HFFc6 (cell line): ENCODE measurements at places on chromosomes 7 and 10. TPM values are rescaled to one million over a fixed set of nuclear protein-coding genes. Genes with fewer than 3 reads are reported as not detected.
A peak's percentile ranks its signal among the peaks of the same experiment; 100 is the strongest.

SUN3 gene
- 1.6 TPM in 1 of 3 replicates, not detected in the others for total RNA-seq

OR9A2 gene
- total RNA-seq, result not detected in 3 replicates

UTF1 gene
- total RNA-seq, result not detected in 3 replicates

ANKRD7 gene
- 0.30 to 0.35 TPM in 2 of 3 replicates, not detected in the other for total RNA-seq

LEP gene
- total RNA-seq, result not detected in 3 replicates

NEBL gene
- not detected in 3 replicates for total RNA-seq

PLEKHS1 gene
- total RNA-seq, result 0.12 TPM in 1 of 3 replicates, not detected in the others

CRYGN gene
- total RNA-seq, result not detected in 3 replicates

DNA sequence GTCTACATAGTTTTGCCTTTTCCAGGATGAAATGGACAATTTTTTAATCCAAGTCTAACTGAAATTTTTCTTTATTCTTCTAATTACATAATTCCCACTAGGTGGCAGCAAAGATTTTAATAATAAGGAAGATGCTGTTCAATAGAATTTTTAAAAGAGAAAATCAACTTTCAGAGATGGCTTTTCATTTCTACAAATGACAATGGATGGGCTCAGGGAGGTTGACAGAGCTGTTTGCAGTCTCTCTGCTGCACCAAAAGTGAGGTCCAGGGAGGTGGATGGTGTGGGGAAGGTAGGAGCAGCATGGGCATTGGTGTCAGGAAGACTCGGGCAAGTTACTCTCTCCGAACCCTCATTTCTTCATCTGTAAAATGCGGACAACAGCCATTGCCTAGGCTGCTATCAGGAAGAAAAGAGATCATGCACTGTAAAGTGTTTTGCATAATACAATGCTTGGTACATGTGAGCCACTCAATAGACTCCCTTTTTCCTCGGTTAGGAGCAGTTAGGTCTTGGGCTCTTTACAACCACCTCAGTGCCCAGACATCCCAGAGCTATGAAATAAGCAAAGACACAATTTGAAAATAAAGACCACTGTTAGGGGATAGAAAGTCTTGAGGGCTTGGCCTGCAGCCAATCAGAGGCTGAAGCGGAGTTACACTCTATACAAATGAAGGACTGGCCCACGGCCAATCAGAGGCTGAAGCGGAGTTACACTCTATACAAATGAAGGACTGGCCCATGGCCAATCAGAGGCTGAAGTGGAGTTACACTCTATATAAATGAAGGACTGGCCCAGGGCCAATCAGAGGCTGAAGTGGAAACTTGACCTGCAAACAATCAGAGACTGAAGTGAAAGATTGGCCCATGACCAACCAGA, 107.1 kb downstream of the ABLIM1 start:
- peaks cover 7% of the 10 kb centered on the region for H3K4me1 ChIP-seq
- DNase-seq, result peak; percentile 39
- H3K27me3 ChIP-seq, result peaks cover 4% of the 10 kb centered on the region; the same call in 1 of the 2 replicates
- H3K4me3 ChIP-seq, result no peak overlapping the region; the same call in 1 of the 2 replicates

DNA sequence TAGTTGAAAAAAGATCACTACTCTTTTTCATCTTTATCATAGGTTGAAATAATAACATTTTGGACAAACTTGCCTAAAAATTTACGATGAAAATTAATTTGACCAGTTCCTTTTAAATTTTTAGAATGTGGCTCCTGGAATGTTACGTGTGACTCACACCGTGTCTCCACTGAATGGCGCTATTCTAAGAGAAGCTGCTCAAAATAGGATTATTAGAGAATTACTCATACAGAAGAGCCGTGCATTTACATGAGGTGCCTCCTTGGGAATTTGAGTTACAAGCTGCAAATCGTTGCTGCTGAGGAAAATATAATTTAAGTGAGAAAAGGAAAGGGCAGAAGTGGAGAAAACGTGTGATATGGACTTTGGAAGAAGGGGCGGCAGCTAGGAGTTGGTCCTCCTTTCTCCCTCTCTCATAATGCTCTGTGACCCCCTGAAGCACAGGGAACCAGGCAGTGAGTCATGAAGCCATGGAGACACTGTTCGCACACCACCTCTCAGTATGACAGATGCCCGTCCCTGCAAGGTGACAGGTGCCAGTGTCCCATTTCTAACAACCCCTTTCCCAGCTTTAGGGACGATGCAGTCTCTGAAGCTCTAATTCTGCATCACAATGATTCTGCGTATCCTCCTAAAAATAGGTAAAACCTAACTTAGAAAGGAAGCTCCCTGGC, 323.2 kb upstream of the COBL start:
- no peaks in the 10 kb centered on the region; the same call in 1 of the 2 replicates for H3K36me3 ChIP-seq
- H3K27ac ChIP-seq, result no peak overlapping the region
- peaks cover 2% of the 10 kb centered on the region; the same call in 1 of the 2 replicates for H3K27me3 ChIP-seq
- H3K4me1 ChIP-seq, result no peaks in the 10 kb centered on the region
- no peak overlapping the region for H3K4me3 ChIP-seq

DNA sequence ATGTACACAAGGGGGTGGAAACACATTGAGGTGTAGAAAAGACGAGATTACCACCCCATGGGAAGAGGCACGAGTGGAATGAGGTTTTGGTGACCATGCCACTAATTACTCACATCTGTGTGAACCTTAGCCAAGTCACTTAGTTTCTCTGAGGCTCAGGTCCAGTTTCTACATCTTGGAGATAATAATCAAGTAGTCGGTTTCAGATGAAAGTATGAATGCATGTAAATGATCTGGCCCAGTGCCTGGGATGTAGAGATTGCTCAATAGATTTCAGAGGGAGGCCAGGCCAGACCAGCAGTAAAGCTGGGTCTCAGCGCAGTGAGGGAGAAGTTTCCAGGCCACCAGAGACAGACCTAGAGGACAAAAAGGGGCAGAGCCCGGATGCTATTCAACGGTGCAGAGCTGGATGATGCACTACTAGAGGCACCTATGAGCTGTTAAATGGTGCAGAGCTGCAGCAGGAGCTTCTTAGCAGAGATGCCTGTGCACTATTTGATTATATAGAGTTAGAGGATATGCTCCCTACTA, 725.1 kb downstream of the GRID1 start:
- H3K4me1 ChIP-seq, result no peaks in the 10 kb centered on the region; the same call in 1 of the 2 replicates
- H3K36me3 ChIP-seq, result peaks cover 3% of the 10 kb centered on the region; the same call in 1 of the 2 replicates
- H3K27ac ChIP-seq, result no peak overlapping the region

DNA sequence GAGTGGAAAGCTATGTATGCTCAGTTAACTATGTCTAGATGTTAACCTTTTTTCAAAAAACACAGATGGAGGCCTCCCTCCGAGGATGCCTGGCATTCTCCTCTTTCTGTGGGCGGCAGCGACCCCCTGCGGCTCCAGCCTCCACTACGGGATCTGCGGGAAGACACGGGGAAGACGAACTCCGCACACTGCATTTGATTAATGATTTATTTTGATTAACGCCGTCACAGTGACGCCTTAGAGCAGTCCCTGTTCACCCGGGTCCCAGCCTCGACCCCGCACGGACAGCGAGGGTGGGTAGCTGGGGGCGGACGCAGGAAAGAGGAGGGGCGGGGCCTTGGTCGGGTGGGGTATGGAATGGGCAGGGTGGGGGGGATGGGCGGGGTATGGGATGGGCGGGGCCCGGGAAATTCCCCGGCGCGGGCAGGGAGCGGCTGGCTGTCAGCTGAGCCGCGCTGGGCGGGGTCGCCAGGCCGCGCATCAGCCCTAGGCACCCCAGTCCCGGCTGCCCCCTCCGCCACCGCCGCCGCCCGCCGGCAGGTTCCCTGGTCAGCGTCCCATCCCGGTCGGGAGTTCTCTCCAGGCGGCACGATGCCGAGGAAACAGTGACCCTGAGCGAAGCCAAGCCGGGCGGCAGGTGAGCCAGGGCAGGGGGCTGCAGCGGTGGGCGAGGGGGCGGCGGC, at the start of gene OPTN:
TSS of gene OPTN (plus strand) at position 498 of the 683 bp plus-strand sequence. CDS start 8,960 bp downstream, outside the sequence.
- peaks cover 44% of the 10 kb centered on the region for H3K4me1 ChIP-seq
- H3K27me3 ChIP-seq, result peaks cover 6% of the 10 kb centered on the region
- peak within 1 kb of the TSS; percentile 88 for H3K27ac ChIP-seq
- peak within 1 kb of the TSS; percentile 94 for H3K4me3 ChIP-seq
- DNase-seq, result peak; percentile 80

- H3K27ac ChIP-seq, result no peak overlapping the region
- peaks cover 27% of the 10 kb centered on the region for H3K36me3 ChIP-seq
- H3K4me3 ChIP-seq, result no peak overlapping the region
- no peak for DNase-seq
These were observed 6.9 kb downstream of the STN1 start for GRCh38 chr10:103911021-103911459.

GRCh38 chr7:16299853-16300252, 121.5 kb downstream of the CRPPA start:
- DNase-seq, result no peak
- no peaks in the 10 kb centered on the region for H3K36me3 ChIP-seq
- no peak overlapping the region for H3K27ac ChIP-seq
- H3K4me1 ChIP-seq, result no peaks in the 10 kb centered on the region
- H3K4me3 ChIP-seq, result no peak overlapping the region
- no peaks in the 10 kb centered on the region for H3K27me3 ChIP-seq

GRCh38 chr10:126736727-126737126, 66.2 kb upstream of the C10orf90 start:
- H3K4me1 ChIP-seq, result no peaks in the 10 kb centered on the region
- H3K27me3 ChIP-seq, result no peaks in the 10 kb centered on the region
- H3K36me3 ChIP-seq, result no peaks in the 10 kb centered on the region
- no peak overlapping the region for H3K4me3 ChIP-seq

- H3K27me3 ChIP-seq, result no peaks in the 10 kb centered on the region; the same call in 1 of the 2 replicates
- H3K36me3 ChIP-seq, result no peaks in the 10 kb centered on the region
- no peaks in the 10 kb centered on the region for H3K4me1 ChIP-seq
- DNase-seq, result no peak
- no peak overlapping the region for H3K27ac ChIP-seq
These were observed 392.0 kb downstream of the NRG3 start for GRCh38 chr10:82267014-82267413.

GRCh38 chr10:11796474-11796873, 26.7 kb upstream of the PROSER2 start:
- DNase-seq, result no peak
- peaks cover 35% of the 10 kb centered on the region for H3K4me1 ChIP-seq
- H3K27me3 ChIP-seq, result no peaks in the 10 kb centered on the region
- no peak overlapping the region for H3K27ac ChIP-seq
- no peak overlapping the region for H3K4me3 ChIP-seq

GRCh38 chr10:95606922-95607321, 45.8 kb upstream of the SORBS1 start:
- no peak overlapping the region for H3K4me3 ChIP-seq
- no peak for DNase-seq
- H3K36me3 ChIP-seq, result peaks cover 31% of the 10 kb centered on the region
- peaks cover 3% of the 10 kb centered on the region for H3K27me3 ChIP-seq

DNA sequence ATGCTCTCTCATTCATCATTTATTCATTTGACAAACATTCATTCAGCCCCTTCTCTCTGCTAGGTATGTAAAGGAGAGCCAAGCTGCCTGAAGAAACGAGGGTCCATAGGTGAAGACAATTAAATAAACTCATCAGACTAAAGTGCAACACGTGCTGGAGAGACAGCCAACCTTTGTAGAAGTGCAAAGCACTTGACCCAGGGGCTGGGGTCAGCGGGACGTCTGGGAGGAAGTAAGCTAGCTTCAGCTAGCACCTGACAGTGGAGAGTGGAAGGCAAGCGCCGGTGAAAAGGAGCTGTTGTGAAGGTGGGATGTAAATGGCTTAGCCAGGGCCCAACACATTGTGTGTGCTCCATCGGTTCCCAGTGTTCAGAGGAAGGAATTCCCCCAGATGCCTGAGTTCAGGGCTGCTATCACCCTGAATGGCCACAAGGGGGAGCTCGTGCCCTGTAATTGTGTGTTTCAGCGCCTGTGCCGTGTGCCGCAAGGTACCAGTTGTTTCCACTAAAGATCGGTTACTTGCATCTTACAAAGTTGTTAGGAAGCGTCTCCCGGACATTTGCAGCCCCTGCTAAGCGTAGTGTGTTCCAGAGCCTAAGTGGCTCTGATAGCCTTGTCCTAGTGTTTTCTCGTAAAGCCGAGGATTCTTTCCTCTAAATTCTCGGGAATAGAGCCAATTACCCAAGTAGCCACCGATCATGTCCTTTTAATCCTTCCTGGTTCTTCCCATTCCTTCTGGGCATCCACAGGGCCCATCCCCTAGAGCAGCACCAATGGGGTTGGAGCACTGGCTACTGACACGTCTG, 30.6 kb downstream of the TLX1 start:
- DNase-seq, result peak; percentile 55
- H3K4me3 ChIP-seq, result peak overlapping the region; percentile 88
- H3K27ac ChIP-seq, result no peak overlapping the region

DNA sequence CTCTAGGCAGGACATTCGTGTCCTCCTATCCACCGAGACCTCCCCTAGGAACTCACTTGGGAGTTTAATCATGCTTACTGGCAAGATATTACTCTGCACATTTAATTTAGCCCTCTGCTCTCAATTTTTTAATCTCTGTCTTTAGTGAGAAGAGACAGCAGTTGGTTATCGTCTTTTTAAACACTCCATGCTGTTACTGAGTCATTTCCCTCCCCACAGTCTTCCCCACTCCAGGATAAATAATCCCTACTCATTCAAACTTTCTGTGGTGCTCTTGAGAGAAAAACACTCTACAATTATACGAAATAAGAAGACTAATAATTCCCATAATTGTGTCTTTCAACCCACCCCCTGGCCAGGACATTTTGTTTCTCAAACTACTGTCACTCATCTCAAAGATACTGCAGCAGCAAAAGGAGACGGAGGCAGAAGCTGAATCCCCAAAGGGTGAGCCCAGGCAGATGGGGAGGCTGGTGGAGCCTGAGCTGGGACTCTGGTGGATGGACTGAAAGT, 84.2 kb downstream of the ANK3 start:
- peak overlapping the region; percentile 61 for H3K4me3 ChIP-seq
- H3K36me3 ChIP-seq, result no peaks in the 10 kb centered on the region
- H3K27me3 ChIP-seq, result no peaks in the 10 kb centered on the region; the same call in 1 of the 2 replicates
- peak overlapping the region; percentile 72 for H3K27ac ChIP-seq

- no peak for DNase-seq
- no peak overlapping the region for H3K27ac ChIP-seq
- no peaks in the 10 kb centered on the region for H3K36me3 ChIP-seq
- H3K4me1 ChIP-seq, result no peaks in the 10 kb centered on the region
- peaks cover 17% of the 10 kb centered on the region for H3K27me3 ChIP-seq
These were observed 77.8 kb downstream of the PDGFA start for GRCh38 chr7:441684-442421.

GRCh38 chr7:76292213-76292573, 10.3 kb upstream of the HSPB1 start:
- H3K4me3 ChIP-seq, result peak overlapping the region; percentile 74
- peak overlapping the region; percentile 98 for H3K27ac ChIP-seq
- peaks cover 1% of the 10 kb centered on the region for H3K27me3 ChIP-seq
- H3K4me1 ChIP-seq, result peaks cover 62% of the 10 kb centered on the region
- no peak for DNase-seq

- no peaks in the 10 kb centered on the region for H3K36me3 ChIP-seq
- peaks cover 10% of the 10 kb centered on the region for H3K4me1 ChIP-seq
- DNase-seq, result no peak
- no peak overlapping the region for H3K4me3 ChIP-seq
- H3K27me3 ChIP-seq, result peaks cover 29% of the 10 kb centered on the region
These were observed 9.6 kb downstream of the IL2RA start for GRCh38 chr10:6052247-6053221.

- no peak overlapping the region for H3K27ac ChIP-seq
- peaks cover 76% of the 10 kb centered on the region for H3K4me1 ChIP-seq
- H3K36me3 ChIP-seq, result no peaks in the 10 kb centered on the region
- DNase-seq, result peak; percentile 48
These were observed 159.8 kb downstream of the MAGI2 start for GRCh38 chr7:79293655-79294142.
